ENCODE measurements at places on chromosomes 11 and 22.

GRCh38 chr11:64036087-64037026 is 626 bp downstream of the FLRT1 start:
- peak; percentile 28 for DNase-seq

GRCh38 chr11:35138943-35139721 is at the start of gene CD44:
Gene CD44 (plus strand): TSS chr11:35139171. CDS start chr11:35139304, 133 bp downstream.
- peak; percentile 74 for DNase-seq

GRCh38 chr22:47249370-47249928 is 487.0 kb downstream of the TBC1D22A start:
- no peak for DNase-seq

DNA sequence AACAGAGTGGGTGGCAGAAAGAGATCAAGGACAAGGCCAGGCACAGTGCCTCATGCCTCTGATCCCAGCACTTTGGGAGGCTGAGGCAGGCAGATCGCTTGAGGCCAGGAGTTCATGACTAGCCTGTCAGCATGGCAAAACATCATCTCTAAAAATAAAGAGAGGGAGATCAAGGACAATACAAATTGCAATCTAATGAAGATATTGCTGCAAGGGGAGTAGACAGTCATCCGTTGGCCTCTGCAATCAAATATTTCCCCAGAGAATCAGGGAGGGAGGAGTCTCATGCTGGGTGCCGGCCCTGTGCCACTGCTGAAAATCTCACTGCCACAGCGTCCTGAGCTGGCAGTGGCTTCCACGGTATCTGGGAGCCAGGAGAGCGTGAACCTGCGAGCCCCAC is 19.4 kb upstream of the IL17RA start:
- DNase-seq = no peak

DNA sequence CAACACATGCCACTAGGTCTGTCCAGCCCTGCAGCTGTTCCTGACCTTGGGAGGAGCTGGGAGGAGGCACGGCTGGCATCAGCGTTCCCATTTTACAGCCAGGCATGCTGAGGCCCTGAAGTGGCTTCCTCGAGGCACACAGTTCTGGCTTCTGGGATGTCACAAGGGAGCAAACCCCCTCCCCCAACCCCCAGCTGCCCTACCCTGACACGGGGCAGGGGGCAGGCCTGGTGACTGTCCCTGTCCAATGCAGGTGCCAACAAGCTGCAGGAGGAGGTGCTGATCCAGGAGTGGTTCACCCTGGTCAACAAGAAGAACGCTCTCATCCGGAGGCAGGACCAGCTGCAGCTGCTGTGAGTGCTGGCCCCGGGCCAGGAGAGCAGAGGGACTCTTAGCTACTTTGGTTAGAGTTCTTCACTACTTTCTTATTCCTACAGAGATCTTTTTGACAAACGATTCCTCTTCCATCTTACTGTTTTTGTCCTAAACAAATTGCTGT is 5.3 kb downstream of the KCNK7 start:
- DNase-seq = no peak

GRCh38 chr22:46119729-46120419 is 30.5 kb upstream of the PPARA start:
- DNase-seq = no peak
